Endothelial cell (in vitro differentiated cells): ENCODE measurements at places on chromosomes 3 and 15.
A peak's percentile ranks its signal among the peaks of the same experiment; 100 is the strongest.

DNA sequence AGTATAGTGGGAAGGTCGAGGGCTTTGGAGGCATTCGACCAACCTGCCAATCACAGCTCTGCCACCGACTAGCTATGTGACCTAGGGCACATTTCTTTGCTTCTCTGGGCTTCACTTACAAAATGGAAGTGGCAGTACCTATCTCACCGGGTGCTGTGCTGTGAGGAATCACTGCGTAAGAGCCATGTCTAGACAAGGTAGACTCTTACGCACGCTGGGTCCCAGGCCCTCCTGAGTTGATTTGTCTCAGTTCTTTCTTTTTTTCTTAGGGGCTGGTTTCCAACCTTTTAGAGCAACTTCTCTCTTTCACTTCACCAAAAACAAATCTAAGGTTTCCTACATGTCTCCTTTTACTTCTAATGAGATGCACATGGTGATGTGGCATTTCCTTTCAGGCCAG lies 18.8 kb downstream of the CA12 start:
- DNase-seq: no peak

DNA sequence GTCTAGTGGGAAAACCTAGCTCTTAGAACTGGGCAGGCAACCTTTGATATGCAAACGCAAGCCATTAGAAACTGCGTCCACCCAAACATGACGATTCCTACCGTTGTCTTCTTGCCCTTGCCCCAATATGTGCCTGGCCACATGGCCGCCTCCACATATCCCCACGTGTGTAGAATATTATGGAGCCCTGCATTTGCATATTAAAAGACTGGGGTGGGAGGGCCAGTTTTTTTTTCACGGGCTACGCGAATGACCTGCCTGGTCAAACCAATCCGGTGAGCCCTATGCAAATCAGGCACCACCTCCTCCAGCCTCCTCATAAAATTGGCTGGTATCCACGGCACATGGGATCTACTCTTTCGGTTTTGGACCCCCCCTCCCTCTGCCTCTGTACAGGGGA lies 381.0 kb upstream of the RGMA start:
- DNase-seq: no peak

- DNase-seq: no peak
Measured at GRCh38 chr3:136651581-136651980, 100.6 kb downstream of the STAG1 start.

DNA sequence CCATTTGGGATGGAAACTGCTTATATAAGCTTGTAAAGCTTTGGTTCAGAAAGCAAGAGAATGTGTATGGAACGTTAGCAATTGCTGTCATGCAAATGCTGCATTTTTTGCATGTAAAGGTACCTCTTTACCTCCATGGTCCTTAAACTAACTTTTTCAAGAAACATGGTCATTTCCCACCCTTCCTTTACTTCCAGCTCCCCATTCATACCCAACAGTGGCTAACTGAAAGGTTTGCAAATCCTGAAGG lies 84.3 kb downstream of the SMAD3 start:
- no peak for DNase-seq

DNA sequence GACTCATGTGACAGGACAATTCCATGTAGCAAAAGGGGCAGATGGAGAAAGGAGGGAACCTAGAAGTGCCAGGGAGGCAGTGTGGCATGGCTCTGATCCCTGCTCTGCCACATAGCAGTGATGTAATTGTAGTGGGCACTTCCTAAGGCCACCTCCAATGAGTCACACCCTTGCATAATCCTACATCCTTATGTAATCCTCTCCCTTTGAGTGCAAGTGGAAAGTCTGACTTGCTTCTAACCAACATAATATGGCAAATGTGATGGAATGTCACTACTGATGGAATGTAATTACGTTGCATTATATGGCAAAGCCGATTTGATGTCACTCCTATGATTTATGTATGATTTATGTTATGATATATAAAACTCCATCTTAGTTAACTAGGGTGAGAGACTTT lies 72.9 kb upstream of the ATP2C1 start:
- no peak for DNase-seq

DNA sequence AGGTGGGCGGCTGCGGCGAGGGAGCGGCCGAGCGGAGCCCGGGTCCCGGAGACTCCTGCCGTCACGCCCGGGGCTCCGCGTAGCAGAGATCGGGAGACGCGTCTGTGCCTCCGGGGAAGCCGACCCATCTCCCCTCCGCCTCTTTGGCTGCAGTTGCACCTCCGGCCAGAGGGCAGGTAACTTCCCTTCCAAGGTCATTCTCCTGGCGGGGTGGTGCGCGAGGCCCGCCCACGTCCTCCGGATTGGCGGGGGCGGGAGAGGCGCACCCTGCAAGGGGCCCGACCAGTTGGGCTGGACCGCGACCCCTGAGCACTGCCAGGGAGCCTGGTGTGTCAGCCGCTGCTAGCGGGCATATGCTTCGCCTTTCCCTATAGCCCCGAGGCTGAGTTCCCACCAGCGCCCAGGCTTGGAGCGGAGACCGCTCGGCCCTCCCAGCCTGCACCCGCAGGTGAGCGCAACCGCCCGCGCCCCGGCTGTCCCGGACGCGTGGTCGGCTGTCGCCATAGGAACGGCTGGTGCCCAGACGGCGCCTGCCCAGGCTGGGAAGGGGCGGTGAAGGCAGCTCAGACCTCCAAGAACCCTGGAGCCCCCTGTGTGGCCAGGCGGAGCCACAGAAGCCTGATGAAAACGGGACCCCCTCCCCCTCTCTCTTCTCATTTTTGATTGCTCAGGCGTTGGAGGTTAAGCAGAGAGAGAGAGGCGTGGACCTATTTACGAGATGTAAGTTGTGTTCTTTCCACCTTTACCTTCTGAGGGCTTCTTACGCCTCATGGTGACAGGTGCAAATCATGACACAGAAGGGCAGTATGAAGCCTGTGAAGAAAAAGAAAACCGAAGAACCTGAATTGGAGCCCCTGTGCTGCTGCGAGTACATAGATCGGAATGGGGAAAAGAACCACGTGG lies 453 bp downstream of the ZDHHC23 start:
- peak; percentile 38 for DNase-seq

DNA sequence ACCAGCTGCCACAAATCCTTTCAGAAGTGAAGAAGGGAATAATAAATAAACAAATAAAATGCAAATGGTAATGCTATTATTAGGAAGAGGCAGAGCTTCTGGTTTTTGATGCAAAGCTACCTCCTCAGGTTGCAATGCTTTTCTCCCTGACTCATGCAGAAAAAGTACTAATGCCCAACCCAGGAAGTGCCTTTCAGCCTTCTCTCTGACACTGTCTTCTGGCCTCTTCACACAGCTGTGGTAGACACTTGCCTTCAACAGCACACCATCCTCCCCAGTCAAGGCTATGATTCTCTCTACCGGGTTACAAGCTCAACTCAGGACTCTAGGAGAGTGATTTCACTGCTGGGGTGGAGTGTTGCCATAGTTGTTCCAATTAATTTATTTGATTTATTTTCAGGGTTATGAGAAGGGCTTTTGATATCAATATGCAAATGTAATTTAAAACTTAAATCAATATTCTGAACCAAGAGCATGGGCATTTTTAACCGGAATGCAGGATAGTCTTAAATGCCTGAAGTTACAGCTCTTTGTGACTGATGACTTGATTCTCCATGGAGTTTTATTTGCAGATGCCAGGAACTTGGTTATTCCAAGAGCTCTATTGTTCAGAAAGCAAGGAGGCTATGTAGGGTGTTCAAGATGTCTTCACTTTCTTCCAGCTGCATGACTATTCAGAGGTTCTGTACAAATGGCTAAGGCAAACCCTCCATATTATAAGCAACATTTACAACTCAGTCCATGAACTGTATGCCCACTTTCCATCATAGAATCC lies 27.1 kb upstream of the GALNT15 start:
- DNase-seq: no peak

DNA sequence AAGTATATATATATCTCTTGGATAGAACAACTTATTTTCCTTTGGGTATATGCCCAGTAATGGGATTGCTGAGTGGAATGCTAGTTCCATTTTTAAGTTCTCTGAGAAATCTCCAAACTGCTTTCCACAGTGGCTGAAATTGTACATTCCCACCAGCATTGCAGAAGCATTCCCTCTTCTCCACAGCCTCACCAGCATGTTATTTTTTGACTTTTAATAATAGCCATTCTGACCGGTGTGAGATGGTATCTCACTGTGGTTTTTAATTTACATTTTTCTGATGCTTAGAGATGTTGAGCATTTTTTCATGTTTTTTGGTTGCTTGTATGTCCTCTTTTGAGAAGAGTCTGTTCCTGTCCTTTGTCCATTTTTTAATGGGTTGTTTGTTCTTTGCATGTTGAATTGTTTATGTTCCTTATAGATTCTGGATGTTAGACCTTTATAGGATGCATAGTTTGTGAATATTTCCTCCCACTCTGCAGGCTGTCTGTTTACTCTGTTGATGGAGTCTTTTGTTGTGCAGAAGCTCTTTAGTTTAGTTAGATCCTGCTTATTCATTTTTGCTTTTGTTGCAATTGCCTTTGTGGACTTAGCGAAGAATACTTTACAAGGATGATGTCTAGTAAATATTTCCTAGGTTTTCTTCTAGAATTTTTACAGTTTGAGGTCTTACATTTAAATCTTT lies 82.7 kb upstream of the NR2F2 start:
- DNase-seq: no peak

GRCh38 chr15:92623435-92623834 lies 32.1 kb downstream of the FAM174B start:
- no peak for DNase-seq

- DNase-seq: no peak
Measured at GRCh38 chr3:150544726-150545125, 1.6 kb downstream of the SERP1 start.

- DNase-seq: no peak
Measured at GRCh38 chr3:103991-104390, 92.6 kb upstream of the CHL1 start.

DNA sequence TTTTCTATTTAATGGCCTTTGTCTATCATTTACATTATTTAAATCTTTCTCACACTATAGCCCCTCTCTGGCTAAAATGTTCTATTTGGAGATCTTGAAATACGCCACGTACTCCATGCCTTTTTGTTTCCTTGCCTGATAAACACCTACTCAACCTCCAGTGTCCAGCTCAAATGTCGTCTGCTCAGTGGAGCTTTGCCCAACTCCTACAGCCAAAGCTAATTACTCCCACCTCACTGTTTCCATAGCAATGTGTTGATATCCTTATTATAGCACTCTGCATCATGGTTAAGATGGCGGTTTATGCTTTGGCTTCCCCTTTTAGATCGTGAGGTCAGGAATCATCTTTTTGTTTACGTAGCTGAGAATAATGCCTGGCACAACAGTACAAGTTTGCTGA lies 55.9 kb downstream of the NGLY1 start:
- no peak for DNase-seq

- peak; percentile 17 for DNase-seq
Measured at GRCh38 chr15:88769161-88769971, 33.9 kb upstream of the ACAN start.

DNA sequence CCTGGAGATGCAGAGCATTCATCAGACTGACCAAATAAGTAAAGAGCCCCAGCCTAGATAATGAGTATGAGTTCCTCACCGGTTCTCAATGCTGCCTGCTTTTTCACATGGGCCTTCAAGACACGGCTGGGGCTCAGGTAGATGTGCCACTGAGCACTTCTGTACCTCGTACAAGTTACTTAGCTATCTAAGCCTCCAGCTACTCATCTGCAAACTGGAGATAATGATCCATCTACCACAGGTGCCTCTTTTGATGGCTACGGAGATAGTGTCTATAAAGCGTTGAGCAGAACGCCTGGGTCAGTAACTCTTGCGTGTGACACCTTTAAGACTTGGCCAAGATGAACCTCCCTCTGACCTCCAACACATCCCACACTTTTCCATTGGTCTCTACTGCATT lies 56.3 kb downstream of the CCR4 start:
- DNase-seq: no peak

DNA sequence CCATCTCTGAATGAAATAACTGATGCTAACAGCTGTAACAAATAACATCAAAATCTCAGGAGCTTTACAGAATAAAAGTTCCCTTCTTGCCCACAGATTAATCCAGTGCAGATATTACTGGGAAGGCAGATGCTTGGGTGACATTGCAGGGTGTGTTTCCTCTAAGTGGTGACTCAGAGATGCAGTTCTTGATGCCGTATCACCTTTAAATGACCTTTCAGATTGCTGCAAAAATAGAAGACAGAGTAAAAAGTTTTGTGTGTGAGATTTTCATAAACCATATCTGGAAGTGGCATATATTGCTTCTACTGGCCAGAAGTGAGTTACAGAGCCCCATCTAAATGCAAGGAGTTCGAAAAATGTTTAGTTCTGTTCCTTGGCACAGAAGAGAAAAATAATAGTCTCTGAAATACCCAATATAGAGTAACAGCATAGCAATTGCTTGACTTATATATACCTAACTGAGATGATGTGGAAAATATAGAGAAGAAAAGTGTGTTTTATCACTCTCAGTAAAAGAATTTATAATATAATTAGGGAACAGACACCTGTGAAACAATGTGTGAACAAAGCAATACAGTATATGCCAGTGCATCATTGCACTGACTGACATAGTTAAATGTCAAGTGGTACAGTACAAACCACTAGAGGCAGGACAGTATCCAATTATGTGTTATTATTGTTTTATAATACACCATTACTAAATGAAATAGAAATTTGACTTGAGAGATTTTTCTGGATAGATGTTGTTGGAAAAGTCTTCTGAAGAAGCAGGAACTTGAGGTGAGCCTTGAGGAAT lies 430.7 kb upstream of the CBLB start:
- DNase-seq: no peak

DNA sequence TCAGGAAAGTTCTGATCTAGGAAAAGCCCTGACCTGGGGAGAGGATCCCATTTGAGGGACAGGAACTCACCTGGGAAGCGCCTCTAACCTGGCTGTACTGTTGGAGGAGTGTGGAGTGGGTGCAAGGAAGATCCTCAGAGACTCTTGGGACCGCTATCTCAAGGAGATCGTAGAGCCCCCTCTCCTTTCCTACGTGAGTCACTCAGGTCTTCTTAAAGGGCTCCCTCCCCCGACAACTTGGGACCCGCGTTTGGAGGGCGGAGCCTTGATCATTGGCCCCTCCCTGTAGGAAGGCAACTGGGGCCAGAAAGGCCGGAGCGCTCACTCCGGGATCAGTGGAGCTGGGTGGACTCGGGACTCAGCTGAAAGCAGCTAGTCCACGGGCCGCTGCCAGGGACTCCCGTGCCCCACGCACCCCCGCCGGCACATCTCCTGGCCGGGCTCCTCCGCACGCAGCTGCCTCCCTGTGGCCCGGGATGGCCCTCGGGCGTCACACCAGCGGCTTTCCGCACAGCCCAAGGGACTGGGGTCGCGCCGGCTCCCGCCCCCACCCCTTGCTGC lies 520 bp downstream of the SLC26A6 start:
- peak; percentile 36 for DNase-seq

DNA sequence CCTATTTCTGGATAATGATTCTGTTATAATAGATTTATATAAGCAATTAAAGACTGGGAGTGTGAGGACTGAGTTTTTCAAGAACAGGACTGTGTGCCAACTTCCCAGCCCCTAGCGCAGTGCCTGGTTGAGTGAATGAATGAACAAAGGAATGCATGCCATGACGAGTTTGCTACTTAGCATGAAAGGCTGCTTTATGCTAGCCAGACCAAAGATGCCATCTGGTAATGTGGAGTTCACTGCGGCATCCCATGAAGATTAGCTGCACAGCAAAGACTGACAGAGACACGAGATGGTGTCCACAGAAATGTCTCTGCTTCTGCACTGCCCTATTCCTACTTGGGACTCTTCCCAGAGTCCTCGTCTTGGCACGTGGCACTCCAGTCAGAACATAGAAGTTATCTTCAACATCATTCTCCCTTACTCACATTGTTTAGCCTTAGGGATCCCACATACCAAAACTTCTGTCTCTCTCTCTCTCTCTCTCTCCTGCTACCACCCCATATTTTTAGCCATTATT lies 283.9 kb upstream of the CTNNB1 start:
- no peak for DNase-seq
